B cell (primary cell): ENCODE measurements at places on chromosomes 16 and 17. TPM values are rescaled to one million over a fixed set of nuclear protein-coding genes. Genes with fewer than 3 reads are reported as not detected.

GRCh38 chr17:74097450-74098135, 105.9 kb upstream of the RPL38 start:
- H3K36me3 ChIP-seq: no peaks in the 10 kb centered on the region
- H3K4me1 ChIP-seq: no peaks in the 10 kb centered on the region
- H3K4me3 ChIP-seq: no peak overlapping the region
- no peak overlapping the region for H3K27ac ChIP-seq
- peaks cover 4% of the 10 kb centered on the region for H3K27me3 ChIP-seq
- no peak for DNase-seq

DNA sequence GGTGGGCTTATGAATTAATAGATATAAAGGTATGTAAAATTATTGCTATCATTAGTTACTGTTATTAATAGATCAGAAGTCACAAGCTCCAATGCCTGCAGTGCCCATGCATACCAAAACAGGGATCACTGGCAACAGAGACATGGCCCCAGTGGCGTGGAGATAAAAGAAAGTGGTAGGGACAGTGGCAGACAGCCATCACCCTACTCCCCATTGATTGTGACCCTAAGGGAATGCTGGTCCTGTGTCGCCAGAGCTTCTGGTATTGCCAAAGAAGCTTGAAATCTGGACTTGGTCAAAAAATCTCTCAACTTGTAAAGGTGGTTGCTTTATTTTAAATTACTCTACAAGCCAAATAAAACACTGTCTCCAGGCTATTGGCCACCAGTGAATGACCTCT, 279.1 kb downstream of the IRX3 start:
- H3K36me3 ChIP-seq: no peaks in the 10 kb centered on the region
- DNase-seq: no peak
- H3K4me3 ChIP-seq: no peak overlapping the region
- no peaks in the 10 kb centered on the region for H3K27me3 ChIP-seq
- H3K27ac ChIP-seq: no peak overlapping the region
- no peaks in the 10 kb centered on the region for H3K4me1 ChIP-seq

DNA sequence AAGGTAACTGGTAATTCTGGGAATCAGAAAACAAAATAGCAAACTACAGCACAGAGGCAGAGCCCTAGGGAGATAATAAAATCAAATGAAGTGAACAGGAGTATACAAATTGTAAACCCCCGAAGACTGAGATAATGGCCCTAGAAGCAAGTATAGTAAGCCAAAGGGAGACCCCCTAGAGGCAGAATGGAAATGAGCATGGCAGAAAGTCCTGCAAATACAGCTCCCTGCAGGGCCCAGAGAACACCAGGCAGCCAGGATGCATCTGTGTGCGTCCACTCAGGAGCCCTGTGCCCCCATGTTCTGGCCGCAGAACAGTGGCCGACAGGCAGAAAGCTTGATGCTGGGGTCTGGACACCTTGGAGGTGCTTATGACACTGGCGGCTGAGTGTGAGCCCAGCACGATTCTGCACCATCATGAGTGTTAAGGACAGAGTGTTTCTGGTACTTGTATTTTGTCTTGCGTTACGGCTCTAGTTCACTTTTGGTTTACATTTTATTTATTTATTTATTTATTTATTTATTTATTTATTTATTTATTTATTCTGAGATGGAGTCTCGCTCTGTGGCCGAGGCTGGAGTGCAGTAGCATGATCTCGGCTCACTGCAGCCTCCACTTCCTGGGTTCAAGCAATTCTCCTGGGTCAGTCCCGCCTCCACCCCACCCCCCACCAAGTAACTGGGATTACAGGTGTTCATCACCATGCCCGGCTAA, 48.7 kb downstream of the RGS9 start:
- peaks cover 4% of the 10 kb centered on the region for H3K4me1 ChIP-seq
- H3K36me3 ChIP-seq: no peaks in the 10 kb centered on the region
- peaks cover 3% of the 10 kb centered on the region for H3K27me3 ChIP-seq
- H3K27ac ChIP-seq: no peak overlapping the region
- no peak overlapping the region for H3K4me3 ChIP-seq
- DNase-seq: no peak

GRCh38 chr17:79654960-79655382, 44.1 kb upstream of the RBFOX3 start:
- H3K4me1 ChIP-seq: no peaks in the 10 kb centered on the region
- H3K36me3 ChIP-seq: no peaks in the 10 kb centered on the region
- no peak overlapping the region for H3K4me3 ChIP-seq
- no peak overlapping the region for H3K27ac ChIP-seq
- no peak for DNase-seq
- no peaks in the 10 kb centered on the region for H3K27me3 ChIP-seq

GRCh38 chr16:80082906-80083305, 457.9 kb upstream of the DYNLRB2 start:
- no peaks in the 10 kb centered on the region for H3K27me3 ChIP-seq
- no peak for DNase-seq
- H3K36me3 ChIP-seq: no peaks in the 10 kb centered on the region
- H3K27ac ChIP-seq: no peak overlapping the region
- no peaks in the 10 kb centered on the region for H3K4me1 ChIP-seq

DNA sequence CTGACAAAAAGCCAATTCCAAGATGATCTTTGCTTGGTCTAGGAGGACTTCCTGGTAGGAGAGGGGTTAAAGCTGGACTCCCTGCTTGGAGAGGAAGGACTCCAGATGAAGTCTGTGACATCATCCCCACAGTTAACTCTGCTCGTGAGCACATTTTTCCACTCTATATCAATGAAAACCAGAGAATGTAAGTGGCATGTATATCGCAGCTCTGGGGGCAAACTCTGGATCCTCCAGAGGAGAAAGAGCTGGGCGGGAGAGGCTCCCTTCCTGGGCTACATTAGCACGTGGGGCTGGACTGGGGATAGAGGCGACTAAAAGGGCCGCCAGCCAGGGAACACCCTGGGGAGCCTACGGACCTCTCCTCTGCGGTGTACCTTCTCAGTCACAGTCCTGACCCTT, 34.1 kb downstream of the HIC1 start:
- H3K4me3 ChIP-seq: peak overlapping the region; percentile 49
- no peak for DNase-seq
- H3K4me1 ChIP-seq: peaks cover 61% of the 10 kb centered on the region
- H3K36me3 ChIP-seq: no peaks in the 10 kb centered on the region
- H3K27me3 ChIP-seq: no peaks in the 10 kb centered on the region
- H3K27ac ChIP-seq: peak overlapping the region; percentile 85

Gene KRT39
- not detected in 2 replicates for polyA plus RNA-seq

Gene NPW
- polyA plus RNA-seq: 0.13 and 0.36 TPM in 2 replicates

Gene TBX21
- polyA plus RNA-seq: 6.1 and 10.8 TPM in 2 replicates

Gene TRAF7
- 30.4 and 46.1 TPM in 2 replicates for polyA plus RNA-seq
